Foreskin fibroblast (primary cell): ENCODE measurements at places on chromosomes 1 and 21.
A peak's percentile ranks its signal among the peaks of the same experiment; 100 is the strongest.

DNA sequence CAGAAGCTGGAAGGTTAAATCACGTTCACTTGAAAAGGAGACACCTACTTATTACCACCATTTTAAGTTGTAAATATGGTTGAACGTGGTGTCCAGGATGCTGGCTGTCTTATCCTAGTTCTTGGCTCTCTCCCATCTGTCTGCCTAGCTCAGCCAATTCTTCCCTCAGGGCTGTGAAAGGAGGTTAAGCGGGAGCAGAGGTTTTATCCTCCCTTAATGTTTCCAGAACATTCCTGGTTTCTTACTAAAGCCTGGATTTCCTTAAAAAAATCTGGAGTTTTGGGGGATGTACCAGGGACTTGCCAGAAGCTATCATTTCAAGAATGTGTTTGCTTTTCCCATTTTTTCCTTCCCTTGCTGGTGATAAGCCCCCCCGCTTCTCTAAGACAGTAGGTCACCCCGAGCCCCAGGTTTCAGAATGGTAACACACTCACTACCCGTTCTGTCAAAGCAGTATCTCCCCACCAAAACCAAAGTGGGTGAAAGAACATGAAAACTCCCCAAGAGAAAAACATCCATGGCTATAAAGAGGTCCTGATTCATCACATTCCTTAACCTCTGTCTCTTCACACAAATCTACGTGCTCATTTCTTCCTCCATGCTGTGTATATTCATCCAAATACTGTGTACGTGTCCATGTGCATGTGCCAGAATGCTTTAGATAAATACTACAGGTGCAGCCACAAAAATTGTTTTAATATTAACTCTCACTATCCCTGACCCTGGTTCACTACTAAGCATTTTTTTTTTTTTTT, 114.7 kb downstream of the MAP3K21 start:
- no peak for DNase-seq

DNA sequence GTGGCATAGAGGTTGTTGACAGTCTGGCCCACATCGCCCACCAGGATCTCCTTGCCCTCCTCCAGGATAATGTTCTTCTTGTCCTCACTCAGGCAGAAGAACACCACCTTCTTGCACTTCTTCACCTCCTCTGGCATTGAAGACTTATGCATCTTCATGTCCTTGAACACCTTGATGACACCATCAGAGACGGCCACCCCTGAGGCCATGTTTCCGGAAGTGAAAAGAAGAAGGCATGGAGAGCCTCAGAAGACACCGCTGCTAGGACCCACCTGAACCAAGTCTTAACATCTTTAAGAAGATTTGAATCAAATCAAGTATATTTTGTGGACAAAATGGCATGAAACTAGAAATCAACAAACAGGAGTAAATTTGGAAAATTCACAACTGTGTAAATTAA, 56.2 kb downstream of the C1orf185 start:
- no peak for DNase-seq

- DNase-seq: no peak
Observed at GRCh38 chr1:3735027-3735681, 17.1 kb upstream of the CCDC27 start.

DNA sequence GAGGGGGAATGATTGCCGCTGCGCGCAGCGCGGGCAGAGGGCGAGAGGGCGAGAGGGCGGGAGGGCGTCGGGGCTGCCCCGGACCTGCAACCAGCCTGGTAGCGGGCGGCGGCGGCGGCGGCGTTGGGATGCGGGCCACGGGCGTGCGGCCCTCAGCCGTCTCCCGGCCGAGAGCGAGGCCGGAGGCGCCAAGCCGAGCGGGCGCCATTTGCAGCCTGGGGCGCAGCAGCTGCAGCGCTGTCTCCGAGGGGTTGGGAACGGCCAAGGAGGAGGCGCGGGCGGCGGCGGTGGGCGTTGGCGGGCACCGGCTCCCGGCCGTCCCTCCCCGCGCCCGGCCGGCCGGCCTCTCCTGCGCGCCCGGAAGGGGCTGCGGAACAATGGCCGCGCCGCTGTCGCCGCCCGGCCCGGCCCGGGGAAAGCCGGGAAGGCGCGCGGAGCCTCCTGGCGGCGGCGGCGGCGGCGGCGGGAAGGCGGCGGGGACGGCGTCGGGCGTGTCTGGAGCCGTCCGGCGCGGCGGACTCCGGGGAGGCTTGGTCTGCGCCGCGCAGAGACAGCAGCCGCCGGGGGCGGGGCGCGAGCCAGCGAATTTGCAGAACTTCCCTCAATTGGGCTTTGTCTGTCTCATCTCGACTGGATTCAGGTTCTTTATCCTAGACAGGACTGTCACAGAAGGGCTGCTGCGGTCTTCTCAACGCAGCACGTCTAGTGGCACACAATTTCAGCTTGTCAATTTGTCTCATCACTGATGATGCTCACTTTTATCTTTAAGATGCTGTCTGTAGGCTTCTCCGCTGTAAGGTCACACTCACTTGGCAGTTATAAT, 35.7 kb downstream of the ZBTB8B start:
- peak; percentile 86 for DNase-seq

DNA sequence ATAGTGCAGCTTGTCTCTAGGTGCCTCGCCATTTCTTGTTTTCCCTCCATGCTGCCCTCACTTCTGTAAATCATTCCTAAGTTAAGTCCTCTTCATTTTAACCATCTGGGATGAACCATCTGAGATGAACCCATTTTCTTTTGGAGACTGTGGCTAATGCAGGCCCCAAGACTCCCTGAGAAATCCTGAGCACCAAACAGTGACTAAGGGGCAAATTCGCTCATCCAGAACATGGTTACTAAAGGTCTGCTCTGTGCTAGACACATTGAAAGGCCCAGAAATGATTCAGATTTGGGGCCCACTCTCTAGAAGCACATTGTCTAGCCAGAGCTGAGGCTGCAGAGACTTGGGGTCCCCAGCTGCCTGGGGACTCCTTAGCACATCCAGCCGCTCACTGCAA, 151.9 kb upstream of the CTTNBP2NL start:
- DNase-seq: no peak

DNA sequence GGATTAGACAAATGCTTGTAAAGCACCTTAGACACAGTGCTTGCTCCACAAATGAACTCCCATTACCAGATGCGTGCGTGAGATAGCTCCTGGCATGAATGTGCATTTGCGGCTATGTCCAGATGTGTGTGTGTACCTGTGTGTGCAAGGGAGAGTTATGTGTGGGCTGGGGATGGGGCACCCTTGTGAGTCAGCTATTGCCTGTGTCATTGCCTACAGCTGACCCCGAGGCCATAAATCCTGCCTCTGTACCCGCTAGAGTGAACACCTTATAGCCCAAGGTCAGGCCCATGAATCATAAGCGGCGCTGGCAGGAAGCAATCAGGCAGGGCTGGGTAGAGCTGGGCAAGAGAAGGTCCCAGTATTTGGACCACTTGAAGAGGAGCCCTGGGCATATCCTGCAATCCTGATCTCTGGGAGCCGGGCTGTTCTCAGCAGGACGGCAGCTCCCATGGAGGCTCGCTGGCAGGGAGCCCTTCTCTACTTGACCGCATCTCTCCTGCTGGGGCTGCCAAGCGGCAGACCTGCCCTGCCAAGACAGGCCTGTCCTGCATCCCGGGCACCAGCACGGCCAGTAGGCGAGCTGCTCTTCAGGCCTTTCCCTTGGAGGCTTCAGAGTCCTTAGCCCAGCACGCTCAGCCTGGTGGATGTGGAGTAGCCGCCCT, 86.4 kb downstream of the TMEM53 start:
- peak; percentile 12 for DNase-seq

- DNase-seq: no peak
Observed at GRCh38 chr1:205578780-205579571, 52.8 kb downstream of the ELK4 start.

- DNase-seq: no peak
Observed at GRCh38 chr1:239260842-239261241, 125.5 kb upstream of the CHRM3 start.

GRCh38 chr1:165551469-165551868, 7.7 kb downstream of the LRRC52 start:
- peak; percentile 39 for DNase-seq

GRCh38 chr1:41416552-41417334, 55.5 kb downstream of the FOXO6 start:
- peak; percentile 85 for DNase-seq

GRCh38 chr1:26277261-26277661, 2.6 kb upstream of the SH3BGRL3 start:
- DNase-seq: no peak

GRCh38 chr1:186175588-186175987, 199.5 kb downstream of the TPR start:
- DNase-seq: peak; percentile 48

GRCh38 chr1:49356594-49356993, 579.9 kb upstream of the BEND5 start:
- DNase-seq: no peak

- DNase-seq: peak; percentile 63
Observed at GRCh38 chr1:43531107-43531905, 623 bp downstream of the PTPRF start.

DNA sequence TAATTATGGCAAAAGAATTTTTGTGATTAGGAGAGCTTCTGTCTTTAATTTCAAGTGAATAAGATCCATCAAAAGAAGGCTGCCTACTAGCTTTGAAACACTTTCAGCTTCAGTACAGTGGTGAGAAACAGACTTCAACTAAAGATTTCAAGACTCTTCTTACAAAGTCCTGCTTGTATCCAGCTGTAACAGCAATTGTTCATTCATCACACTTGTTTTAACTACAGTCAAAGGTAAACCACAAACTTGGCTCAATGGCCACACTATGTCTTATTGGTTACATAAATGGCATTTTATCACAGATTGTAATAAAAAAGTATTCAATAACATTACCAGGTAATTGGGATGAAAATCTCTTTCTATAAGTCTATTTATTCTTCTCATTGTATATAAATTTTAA, 59.2 kb downstream of the WARS2 start:
- DNase-seq: peak; percentile 16

GRCh38 chr1:64328193-64328592, 124.8 kb downstream of the UBE2U start:
- DNase-seq: no peak

- DNase-seq: no peak
Observed at GRCh38 chr1:199619223-199619622, 408.3 kb upstream of the NR5A2 start.

GRCh38 chr21:45507888-45508508, 34.2 kb downstream of the SLC19A1 start:
- no peak for DNase-seq

GRCh38 chr21:45837936-45838335, 143.6 kb upstream of the COL6A1 start:
- DNase-seq: no peak

- DNase-seq: no peak
Observed at GRCh38 chr1:55938376-55938850, 641.0 kb downstream of the PLPP3 start.

- peak; percentile 88 for DNase-seq
Observed at GRCh38 chr1:156445789-156446263, 54.7 kb downstream of the MEF2D start.

DNA sequence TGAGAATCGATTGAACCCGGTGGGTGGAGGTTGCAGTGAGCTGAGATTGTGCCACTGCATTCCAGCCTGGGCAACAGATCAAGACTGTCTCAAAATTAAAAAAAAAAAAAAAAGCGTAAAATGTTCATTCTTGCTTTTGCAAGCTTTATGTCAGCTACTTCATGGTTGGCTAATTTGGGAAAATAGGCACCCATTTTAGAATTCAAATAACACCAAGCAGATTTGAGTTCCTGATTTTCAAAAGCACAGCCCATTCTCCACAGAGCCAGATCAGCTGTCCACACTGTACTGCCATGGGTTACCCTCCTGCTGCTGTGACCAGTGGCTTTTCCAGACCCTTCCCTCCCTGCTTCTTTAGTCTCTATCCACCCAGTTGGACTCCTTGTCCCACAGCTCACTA, 4.4 kb downstream of the THEM5 start:
- no peak for DNase-seq

DNA sequence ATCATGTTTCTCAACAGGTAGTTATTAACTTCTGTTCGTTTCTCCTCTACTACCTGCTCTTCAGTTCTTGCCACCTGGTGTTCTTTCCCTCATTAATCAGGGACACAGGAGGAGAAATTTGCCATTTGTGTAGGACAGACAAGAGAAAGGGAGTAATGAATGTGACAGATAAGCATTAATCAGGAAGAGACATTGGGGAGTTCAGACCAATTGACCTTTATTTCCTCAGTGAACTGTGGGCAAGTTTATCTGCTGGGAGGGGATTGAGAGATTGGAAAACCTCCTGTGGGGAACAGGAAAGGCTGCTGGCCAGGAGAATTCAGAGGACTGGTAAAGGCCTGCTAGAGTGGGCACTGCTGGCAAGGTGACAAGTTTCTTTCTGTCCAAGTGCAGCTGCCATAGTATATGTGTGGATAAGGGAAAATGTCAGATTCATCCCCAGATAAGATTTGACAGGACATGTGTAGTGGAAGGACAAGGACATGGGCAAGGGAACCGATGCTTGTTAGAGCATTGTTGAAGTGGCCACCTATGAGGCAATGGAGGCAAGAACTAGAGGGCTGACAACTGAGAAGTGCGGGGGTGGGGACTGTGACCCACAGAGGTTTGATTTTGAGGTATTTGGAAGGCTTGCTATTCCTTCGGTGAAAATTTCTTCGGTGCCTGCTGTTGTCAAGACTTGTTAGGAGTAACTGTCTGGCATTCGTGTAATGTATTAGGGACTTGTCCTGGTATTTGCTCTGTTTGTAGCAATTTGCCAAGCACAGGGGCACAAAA, 12.6 kb downstream of the SZT2 start:
- no peak for DNase-seq

GRCh38 chr1:85118751-85119150, 70.5 kb upstream of the MCOLN3 start:
- DNase-seq: no peak

GRCh38 chr21:33099131-33099530, 29.2 kb downstream of the OLIG1 start:
- DNase-seq: no peak

DNA sequence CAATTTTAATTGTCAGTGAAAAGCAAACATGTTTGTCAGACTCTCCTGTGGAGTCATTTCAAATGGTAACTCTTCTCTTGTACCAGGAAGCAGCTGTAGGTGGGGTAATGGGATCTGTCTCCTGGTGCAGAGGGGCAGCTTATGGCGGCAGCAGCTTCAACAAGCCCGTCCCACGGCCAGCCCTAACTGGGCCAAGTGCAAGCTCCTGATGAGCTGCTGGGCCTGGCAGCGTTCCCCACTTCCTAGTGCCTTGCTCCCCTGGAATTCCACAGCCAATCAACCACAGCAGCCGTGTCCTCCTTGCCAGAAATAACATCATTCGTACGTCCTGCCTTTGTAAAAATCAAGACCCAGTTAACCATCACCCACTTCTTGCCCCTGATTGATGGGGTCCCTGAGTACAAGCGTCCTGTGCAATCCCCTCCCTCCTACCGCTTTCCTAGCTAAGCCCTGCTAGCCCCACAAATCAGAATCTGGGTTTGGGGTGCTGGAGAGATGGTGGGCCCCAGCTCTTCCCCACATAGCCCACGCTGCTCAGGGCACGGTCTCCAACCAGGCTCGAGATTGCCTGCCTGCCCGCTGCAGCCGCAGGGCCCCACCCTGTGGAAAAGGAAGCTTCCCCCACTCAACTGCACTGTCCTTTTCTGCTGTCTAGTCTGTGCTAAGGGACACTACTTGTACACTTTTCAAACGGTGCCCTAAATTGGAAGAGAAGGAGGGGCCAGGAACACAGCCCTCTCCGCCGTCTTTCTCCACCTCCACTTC, 61.2 kb downstream of the TOR1AIP2 start:
- DNase-seq: no peak
